ENCODE measurements at places on chromosomes 7 and 10. TPM values are rescaled to one million over a fixed set of nuclear protein-coding genes. Genes with fewer than 3 reads are reported as not detected.

SLC13A4 gene
- 0.15 TPM for total RNA-seq

EBF3 gene
- 7.1 TPM for total RNA-seq

ACTR3C gene
- 4.0 TPM for total RNA-seq

CDK1 gene
- 2.2 TPM for total RNA-seq

ST8SIA6 gene
- total RNA-seq, result 7.4 TPM

BTBD16 gene
- not detected for total RNA-seq

C10orf62 gene
- 0.35 TPM for total RNA-seq

ANXA8 gene
- 3.0 TPM for total RNA-seq

CLDN4 gene
- not detected for total RNA-seq

DENND2A gene
- total RNA-seq, result 14.4 TPM

CALCR gene
- not detected for total RNA-seq

Data from left ventricle myocardium superior (tissue), 1 donor.